ENCODE measurements at places on chromosomes 7 and 10. TPM values are rescaled to one million over a fixed set of nuclear protein-coding genes. Genes with fewer than 3 reads are reported as not detected.

The NDUFB8 gene
- 143 TPM for total RNA-seq

The EVX1 gene
- total RNA-seq = 2.5 TPM

The OR6B1 gene
- not detected for total RNA-seq

The GIMAP2 gene
- 9.6 TPM for total RNA-seq

DNA sequence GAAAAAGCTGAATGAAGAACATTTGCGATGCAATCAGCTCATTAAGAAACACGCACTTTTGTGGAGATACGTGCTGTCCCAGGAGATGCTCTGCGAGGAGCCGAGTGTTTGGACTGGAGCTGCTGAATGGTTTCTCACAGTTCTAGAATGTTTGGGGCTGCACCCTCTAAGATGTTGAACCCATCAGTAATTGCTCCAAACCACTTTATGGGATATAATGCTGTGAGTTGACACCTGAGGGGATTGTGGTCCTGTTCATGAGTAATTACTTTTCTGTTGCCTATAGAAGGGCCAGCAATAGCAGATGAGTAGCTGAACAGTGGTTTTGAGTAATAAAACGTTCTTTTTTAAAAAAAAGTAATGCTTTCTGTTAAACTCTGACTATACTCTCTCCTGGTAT, 63.1 kb downstream of the IKZF1 start:
- H3K27me3 ChIP-seq = no peaks in the 10 kb centered on the region
- DNase-seq = no peak
- no peak overlapping the region for H3K4me3 ChIP-seq

GRCh38 chr10:29774475-29774874, 139.7 kb upstream of the SVIL start:
- H3K27ac ChIP-seq = no peak overlapping the region
- no peak overlapping the region for H3K4me3 ChIP-seq
- DNase-seq = no peak

DNA sequence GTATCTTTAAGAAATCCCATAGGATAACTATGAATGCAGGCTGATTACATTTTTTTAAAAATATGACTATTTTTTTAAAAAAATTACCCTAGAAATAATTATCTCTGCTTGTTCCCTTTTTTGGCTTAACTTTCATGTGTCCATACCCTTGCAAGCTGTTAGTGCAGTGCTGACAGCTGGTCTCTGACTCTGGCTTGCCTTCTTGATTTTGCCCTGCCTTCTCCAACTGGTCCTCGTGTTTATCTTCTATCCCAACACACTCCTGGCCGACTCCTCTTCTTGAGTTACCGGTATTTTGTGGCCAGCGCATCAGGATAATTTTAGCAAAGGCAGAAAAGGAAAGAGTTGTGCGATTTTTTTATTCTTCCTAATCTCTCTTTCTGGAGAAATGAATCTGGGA, 111.7 kb upstream of the STARD3NL start:
- no peak for DNase-seq
- H3K27ac ChIP-seq = no peak overlapping the region
- H3K36me3 ChIP-seq = no peaks in the 10 kb centered on the region
- H3K4me1 ChIP-seq = no peaks in the 10 kb centered on the region

DNA sequence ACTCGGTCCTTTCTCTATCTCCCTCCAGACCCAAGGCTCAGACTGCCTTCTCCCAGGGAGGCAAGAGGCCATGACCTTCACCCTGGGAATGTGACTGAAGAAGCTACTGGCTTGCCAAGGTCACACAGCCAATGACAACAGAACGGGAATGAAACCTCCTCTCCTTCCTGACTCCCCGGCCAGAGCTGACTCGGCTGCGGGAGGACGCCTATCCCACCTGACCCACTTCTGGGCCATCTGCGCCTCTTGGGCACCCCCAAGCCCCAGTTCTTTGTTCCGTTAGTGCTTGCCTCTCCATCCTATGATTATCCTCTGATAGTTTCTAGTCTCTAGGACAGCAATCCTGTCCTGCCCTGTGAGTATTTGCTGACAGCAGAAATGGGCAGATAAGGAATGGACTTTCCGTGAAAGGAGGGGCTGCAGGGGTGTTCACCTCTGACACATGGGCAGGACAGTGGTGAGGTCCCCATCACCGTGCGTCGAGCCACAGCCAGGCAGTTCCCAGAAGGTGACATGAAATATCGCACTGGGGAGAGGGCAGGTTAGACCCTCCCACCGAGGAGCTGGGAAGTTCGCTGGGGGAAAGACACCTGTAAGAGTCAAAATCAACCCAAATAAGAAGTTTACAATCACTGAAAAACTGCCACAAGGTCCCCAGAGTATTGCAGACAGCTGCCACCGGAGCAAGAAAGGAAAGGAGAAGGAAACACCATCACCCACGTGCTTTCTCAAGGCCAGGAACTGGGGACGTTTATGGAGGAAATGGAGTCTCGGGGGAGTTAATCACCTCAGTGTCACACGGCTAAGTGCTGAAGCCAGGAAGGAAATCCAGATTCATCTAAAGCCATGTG, 63.0 kb downstream of the INSIG1 start:
- no peak overlapping the region for H3K4me3 ChIP-seq
- H3K27me3 ChIP-seq = no peaks in the 10 kb centered on the region
- DNase-seq = no peak
- no peaks in the 10 kb centered on the region for H3K4me1 ChIP-seq
- H3K36me3 ChIP-seq = no peaks in the 10 kb centered on the region

DNA sequence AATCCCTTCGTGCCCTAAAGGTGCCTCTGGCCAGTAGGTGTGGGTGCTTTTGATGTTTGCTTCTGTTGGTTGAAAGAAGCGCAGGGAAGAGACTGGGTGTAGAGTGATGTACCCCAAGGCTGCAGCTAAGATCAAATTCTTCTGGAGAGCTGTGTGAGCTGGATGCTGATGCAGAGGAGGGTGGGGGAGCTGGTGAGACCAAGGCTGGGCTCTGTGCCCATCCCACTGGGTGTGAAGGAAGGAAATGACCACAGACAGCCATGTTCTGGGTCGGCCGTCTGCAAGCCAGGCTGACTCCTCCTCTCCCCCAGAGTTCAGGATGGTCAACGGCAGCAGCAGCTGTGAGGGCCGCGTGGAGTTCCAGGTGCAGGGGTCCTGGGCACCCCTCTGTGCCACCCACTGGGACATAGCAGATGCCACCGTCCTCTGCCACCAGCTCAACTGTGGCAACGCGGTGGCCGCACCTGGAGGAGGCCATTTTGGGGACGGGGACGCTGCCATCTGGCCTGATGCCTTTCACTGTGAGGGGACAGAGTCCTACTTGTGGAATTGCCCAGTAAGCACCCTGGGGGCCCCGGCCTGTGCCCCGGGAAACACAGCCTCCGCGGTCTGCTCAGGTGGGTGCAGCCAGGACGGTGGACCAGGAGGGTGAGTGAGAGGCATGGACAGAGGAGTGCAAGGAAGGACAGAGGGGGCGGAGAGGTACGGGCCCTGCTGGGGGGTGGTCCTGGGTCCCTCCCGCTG, 5.1 kb downstream of the SCART1 start:
- peak; percentile 34 for DNase-seq
- no peaks in the 10 kb centered on the region for H3K4me1 ChIP-seq
- H3K4me3 ChIP-seq = no peak overlapping the region
- H3K36me3 ChIP-seq = no peaks in the 10 kb centered on the region
- H3K27ac ChIP-seq = no peak overlapping the region

- no peak overlapping the region for H3K27ac ChIP-seq
- H3K36me3 ChIP-seq = no peaks in the 10 kb centered on the region
These were observed 2.1 kb upstream of the RALA start for GRCh38 chr7:39621261-39621660.

DNA sequence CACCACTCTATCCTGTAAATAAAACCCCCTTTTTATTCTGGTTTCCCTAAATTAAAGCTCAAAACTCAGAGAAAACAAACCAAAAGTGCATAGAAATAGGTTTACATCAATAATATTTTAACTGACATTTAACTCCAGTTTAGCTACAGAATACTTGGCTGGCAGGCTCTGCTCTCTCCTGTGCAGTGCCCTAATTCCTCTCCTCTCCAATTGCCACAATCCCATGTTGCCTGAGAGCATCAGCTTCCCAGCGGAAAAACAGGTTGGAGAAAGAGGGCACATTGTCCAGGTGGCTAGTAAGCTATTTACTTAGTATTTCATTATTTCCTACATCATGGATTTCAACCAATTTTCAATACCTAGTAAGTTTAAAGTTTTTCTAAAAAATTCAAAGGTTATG, 8.7 kb downstream of the SEMA3E start:
- no peaks in the 10 kb centered on the region for H3K36me3 ChIP-seq
- H3K27ac ChIP-seq = no peak overlapping the region
- H3K4me1 ChIP-seq = no peaks in the 10 kb centered on the region
- no peak overlapping the region for H3K4me3 ChIP-seq
